ENCODE measurements at places on chromosomes 6 and 20. TPM values are rescaled to one million over a fixed set of nuclear protein-coding genes. Genes with fewer than 3 reads are reported as not detected.

GRCh38 chr20:52425701-52426100, 234.1 kb upstream of the ZFP64 start:
- no peak for DNase-seq

DNA sequence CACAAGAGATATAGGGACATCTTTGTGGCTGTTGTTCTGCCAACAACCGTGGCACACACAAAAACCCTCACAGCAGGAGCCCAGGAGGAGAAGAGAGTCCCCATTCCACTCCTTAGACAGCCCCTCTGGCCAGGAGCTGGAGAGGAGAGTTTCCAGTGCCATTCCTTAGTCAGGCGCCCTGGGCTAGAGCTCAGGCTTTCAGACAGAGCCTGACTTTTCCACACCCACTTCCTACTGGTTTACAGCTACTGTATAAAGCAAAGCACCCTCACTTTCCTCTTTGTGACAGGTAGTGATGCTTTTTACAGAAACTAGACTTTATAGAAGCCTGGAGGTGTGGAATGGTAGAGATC, 145.9 kb downstream of the SYCP2 start:
- DNase-seq = peak; percentile 69

DNA sequence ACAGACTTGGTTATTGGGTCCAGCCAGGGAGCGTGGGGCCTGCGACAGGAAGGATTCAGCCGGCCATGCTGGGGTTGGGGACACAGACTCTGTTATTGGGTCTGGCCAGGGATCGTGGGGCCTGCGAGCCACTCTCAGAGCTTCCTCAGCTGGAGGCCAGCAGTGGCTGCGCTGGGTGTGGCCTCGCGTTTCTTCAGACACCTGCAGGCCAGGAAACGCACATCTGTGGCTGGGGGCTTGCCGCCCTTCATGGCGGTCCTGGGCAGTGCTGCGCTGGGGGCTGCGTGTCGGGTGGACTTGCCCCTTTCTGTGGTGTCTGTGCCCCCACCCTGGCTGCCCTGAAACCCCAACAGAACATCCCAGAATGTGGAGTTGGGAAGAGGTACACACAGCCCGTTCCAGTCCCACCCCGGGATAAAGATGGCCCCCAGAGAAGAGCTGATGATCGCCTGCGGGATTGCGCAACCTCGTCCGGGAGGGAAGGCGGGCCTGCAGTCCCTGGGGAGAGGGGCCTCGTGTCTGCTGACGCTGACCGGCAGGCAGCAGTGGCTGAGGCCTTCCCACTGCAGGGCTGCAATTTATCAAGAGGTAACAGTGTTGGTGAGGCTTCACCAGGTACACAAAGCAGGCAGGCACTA, 16.9 kb upstream of the MTG2 start:
- DNase-seq = no peak

- DNase-seq = no peak
These were observed 135.1 kb upstream of the CNR1 start for GRCh38 chr6:88301256-88301655.

IFNGR1 gene
- 36.1 TPM for total RNA-seq

DNA sequence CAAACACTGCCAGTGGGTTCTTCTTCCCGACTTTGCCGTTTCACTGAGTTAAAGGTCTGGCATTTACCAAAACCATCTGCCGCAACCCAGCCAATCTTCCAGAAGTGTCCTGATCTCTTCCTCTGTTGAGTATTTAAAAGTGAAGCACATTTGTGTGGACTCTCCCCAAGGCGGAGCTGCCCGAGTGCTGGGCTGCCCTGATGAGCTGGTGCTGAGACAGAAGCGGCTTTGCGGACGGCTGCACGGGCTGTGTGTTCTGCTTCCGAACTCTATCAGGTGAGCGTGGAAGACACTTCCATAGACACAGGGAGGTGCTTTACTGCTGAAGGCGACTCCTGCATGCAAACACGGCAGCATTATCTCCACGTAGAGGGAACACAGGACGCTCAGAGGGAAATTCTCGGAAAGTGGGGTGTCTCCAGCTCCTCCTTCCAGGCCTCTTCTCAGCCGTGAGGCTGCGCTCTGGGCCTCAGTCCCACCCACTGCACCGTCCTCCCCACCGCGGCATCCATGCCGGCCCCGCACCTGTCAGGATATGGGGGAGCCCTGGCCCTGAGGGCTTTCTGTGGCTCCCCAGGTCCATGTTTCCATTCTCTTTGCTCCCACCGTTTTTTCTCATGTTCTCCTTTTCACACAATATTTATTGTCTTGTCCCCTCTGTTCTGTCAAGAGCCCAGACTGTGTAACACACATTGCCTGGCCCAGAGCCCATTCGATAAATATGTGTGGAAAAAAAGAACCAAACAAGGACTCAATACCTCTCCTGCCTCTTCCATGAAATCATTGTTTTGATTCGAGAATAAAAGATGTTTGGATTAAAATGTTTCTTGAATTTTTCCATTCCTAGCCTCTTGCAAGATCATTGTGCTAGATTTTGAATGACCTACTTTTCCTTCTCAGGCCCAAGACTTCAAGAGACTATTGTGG, 205.1 kb downstream of the DLL1 start:
- no peak for DNase-seq

GRCh38 chr6:5529015-5529414, 267.7 kb downstream of the FARS2 start:
- DNase-seq = no peak

GRCh38 chr6:76057469-76057868, 15.0 kb downstream of the IMPG1 start:
- no peak for DNase-seq

DNA sequence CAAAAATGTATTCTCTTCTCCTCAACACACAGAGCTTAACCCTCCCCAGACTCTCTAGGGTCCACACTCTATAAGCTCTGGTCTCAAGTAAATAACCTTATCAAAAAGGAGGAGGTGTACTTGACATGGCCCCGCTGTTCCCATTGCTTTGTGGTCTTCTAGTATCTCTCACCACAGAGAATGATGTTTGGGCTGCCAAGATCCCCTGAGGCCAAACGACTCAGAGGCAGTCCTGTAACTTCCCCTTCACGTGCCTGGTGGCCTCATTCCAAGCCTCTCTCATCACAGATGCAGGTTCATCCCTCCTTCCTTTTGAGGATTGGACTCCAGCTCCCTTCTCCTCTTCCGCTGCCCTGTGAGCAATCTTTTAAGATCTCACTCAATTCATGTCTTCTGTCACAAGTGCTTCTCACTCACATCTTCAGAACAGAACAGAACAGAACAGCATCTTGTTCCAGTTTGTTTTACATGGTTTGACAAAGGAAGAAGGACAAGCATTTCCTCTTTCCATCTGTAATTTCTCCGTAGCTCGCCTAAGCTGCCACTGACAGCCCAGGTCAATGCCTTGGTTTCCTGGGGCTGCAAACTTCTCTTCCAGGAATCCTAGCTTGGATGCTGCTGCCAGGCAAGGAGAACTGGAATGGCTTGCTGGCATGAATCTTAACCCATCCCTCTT, 541.5 kb downstream of the CD83 start:
- DNase-seq = no peak
